Bone marrow (tissue), 2 donors: ENCODE measurements at places on chromosomes 1 and 21.

- no peak for DNase-seq
Measured at GRCh38 chr1:202632241-202632640, 78.0 kb downstream of the SYT2 start.

DNA sequence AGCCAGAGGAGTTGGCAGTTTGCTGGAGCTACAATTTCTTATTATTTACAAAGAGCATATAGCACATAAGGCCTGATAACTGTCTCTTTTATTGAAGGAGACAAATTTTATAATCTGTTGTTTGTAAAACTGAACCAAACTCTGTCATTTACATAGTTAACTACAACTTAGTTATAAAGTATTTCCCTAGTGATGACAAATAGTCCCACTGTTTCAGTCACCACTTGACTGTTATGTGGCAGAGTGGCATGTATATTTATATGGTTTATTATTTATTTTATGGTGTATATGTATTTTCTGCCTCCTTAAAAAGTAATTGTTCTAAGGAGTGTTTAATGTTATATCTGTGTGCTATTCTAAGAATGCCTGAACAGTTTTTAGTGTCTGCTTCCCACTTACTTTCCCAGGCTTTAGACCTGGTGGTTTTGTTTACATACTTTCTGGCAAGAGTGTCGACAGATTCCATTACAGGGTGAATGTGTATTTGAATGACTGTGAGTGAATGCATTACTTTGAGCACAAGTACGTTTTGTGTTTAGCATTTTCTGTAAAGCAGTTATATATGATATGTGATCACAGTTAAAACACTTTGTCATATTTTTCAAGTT lies 10.0 kb downstream of the TSEN15 start:
- DNase-seq = no peak

- DNase-seq = no peak
Measured at GRCh38 chr1:12469493-12469892, 148.5 kb downstream of the DHRS3 start.

DNA sequence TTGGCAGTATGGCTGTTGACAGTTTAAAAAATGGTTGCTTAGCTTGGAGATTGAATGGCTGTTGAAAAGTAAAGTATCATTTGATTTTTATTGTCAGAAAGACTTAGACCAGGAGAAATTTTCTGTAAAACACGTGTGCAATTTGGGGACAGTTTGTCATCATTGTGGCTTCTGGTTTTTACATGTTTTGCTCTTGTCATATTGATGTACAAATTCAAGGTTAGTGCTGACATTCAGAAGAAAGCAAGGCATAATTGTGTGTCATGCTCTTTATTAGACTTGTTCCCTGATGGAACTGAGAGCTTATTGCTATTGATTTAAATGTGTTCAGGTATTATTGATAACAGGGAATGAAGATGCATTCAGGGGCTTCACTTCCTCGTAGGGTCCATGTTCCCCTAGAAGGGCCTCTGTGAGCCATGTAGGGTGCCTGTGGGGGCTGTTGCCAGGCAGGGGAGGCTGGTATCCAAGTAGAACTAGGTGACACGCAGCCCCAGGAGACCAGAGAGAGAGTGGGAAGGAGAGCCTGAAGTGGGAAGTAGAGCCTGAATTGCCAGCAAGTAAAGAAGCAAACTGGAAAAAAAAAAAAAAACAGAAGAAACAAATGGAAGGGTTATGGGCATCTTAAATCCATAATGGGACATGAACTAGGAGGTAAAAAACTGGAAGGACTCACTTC lies 32.7 kb upstream of the PLXNA2 start:
- no peak for DNase-seq

- no peak for DNase-seq
Measured at GRCh38 chr1:26890467-26890796, 349 bp upstream of the GPN2 start.

DNA sequence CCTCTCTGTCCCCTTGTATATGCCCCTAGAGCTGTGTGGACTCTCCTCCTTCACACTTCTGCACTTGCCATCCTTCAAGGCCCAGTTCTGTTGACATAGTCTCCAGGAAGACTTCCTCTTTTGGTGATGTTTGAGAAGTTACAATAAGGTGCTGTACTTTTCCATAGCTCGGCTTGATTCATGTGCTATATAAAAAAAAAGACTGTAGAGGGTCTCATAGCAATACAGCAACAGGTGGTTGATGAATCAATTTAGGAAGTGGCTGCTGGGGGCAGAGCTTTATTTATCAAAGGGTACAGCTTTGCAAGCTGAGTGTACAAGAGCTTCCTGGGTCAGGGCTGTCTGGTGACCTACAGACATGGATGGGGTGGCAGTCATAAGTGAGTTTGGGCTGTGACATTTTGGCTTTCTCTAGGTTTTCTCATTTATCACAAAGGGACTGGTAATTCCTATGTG lies 102.7 kb downstream of the RUNX1 start:
- no peak for DNase-seq

DNA sequence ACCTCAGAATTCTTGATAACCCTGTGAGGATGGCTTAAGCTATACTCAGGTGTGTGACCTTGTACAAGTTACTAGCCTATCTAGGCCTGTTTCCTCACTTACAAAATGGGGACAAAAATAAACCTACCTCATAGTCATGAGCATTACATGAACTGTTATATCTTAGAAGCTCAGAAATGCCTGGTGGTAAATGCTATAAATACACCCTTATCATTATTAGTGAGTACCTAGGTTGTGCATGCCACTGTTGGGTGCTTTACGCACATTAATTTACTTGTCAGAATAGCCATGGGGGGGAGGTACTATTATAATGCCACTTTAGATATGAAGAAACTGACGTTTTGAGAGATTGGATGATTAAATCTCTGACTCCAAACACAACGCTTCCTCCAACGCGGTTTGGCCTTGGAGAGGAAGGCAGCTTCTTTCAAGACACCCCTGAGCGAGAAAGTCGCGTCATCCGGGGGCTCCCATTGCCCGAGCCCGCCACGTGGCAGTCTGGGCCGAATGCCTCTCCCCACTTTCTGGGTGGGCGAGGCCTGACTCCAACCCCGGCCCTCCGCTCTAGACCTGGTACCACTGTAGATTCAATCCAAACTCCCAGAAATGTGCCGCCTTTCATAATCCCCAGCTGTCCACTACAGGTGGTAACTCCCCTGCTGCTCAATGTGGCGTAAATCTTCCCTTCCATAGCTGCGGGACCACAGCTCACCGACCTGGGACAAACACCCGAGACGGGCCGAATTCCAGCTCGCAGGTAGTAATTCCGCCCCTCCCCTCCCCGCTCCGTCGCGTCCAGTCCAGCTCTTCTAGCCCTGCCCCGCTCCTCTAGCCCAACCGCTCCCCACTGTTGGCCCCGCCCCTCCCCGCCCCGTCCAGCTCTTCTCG lies 771 bp upstream of the RAD54L start:
- DNase-seq = no peak

DNA sequence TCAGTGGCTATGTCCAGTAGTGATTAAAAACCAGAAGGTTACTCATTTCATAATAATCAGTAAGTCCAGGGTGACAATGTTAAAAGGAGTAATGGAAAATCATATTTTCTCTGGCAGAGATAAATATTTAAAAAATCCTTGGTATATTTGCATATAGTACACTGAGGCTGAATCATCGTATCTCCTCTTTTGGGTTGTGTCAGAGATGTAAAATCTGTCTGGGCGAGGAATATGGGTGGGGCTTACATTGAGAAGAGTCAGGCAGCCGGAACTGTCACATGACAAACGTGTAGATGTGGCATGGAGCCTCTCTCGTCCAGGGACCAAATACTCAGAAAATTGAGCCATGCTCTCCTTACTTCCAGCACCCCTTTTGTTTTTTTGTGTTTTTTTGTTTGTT lies 120.9 kb downstream of the FMN2 start:
- DNase-seq = no peak

DNA sequence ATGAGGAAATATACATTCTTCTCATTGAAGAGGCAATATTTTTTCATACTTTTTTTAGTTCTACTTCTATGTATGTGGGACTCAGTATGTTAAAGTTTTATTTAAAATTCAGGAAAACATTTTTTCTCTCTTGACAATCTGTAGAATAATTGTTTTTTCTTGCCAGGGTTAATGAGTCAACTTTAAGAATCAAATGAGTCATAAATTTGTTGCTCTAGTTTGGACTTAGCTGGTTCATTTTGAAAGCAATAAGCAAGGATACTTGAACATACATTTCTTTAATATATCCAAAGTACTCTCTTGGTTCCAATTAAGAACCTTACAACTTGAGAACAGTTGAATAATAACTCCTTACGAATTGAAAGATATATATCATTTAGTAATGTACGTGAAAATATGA lies 1145.3 kb upstream of the B3GALT2 start:
- no peak for DNase-seq

GRCh38 chr21:33169359-33169758 lies 60.4 kb upstream of the IFNAR2 start:
- DNase-seq = no peak

DNA sequence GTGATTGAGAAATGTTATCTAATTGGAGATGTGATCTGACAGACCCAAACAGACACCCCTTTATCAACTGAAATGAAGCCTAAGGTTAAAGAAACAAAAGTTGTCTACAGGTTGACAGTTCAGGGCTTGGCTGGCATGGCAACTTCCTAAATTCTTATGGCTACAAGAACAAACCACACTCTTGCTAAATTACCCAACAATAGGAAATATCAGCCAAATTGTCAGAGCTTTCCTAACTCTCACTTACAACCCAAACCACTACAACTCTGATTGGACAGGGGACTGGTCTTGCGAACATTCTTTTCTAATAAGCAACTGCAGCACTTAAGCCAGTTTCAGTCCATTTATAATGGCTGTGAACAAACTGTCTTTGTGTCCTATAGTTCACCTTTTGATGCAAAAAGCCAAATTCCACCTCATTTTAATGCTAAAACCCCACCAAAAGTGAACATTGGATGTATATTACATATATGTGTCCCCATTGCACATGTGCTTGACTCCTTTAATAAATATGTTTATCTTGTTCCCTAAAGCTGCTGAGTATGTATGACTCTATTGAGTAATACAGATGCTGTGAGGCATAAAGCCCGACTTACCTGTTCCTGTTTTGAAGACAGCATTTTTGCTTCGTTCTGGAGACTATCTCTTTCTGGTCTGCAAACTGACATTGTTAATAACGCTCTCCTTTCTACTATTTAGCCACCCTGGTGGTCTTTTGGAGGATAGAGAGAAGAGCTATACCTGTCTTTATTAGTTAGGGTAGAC lies 101.3 kb upstream of the HMCN1 start:
- DNase-seq = no peak

DNA sequence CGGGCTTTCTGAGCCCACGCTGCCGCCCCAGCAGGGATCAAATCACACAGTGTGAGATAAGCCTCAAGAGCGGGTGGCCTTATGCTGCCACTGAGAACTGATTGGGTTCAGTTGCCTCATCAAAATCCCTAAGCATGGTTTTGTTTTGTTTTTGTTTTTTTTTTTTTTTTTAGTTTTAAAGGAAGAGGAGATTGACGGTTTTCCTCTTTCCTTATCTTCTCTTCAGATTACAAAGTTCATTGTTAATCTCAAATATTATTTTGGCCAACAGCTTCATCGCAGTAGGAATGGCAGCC lies 651 bp downstream of the COA6 start:
- no peak for DNase-seq

GRCh38 chr1:109218516-109218915 lies 4.8 kb downstream of the SARS1 start:
- DNase-seq = no peak

DNA sequence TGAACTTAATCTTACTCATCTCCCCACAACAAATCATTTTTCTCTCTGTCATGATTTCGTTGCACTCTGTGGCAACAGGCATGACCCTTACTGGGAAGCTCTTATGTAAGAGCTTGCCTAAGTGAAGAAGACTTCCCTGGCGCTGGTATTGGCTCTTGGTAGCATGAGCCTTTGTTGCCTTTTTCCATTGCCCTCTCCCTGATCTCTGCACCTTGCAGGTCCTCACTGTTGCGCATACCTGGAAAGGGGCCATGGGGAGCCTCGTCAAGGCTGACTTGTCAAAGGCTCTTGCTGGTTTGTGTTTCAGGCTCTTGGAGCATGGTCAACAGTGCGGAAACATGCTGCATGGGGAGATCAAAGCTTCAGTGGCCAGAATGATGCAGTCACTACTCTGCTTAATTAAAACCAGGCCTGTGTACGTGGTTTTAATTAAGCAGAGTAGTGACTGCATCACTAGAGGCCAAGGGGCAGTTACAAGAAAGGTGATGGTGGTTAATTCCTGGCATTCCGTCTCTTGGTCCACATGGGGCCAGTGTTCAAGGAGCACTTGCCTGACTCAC lies 141.3 kb downstream of the SPATA46 start:
- DNase-seq = no peak

DNA sequence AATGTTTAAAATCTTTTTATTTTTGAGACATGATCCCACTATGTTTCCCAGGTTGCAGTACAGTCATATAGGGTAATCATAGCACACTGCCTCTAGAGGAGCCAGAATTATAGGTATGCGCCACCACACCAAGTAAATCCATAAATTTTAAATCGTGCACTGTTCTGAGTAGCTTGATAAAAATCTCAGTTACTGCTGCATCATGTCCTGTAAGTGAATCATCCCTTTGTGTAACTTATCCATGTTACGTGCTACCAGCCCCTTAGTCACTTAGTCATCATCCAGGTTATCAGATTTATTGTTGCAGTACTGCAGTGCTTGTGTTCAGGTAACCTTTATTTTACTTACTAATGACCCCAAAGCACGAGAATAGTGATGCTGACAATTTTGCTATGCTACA lies 1770.9 kb downstream of the BRINP3 start:
- DNase-seq = no peak
